Breast epithelium (tissue), 4 donors: ENCODE measurements at places on chromosomes 3 and 15. TPM values are rescaled to one million over a fixed set of nuclear protein-coding genes. Genes with fewer than 3 reads are reported as not detected.

DNA sequence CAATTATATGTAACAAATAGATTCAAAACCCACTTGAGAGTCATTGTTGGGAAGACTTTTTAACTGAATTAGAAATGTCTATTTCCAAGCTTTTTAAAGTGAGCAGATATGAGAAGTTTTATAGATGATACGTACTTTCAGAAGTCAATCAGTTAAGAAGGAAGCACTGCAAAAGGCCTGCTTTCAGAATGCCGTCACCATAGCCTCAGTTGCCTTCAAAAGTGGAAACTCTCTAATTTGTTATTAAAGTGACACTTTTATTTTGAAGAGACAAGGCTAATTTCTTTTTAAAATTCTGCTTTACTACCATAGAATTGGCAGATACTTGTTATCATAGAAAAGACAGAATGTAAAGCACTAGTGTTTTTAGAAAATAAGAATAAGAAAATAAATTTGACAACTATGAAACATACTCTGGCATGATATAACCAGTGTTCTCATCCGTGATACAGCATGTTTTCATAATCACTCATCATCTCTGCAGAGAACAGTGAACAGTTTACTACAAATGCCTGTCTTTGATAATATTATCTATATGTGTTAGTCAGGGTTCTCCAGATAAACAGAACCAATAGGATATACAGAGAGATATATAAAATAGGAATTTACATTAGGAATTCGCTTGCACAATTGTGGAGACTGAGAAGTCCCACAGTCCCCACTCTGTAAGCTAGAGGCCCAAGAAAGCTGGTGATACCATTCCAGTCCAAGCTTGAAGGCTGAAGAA, 7.0 kb upstream of the PLD1 start:
- DNase-seq: no peak

Gene SERPINI2
- total RNA-seq: 1.6 TPM

Gene PEX11A
- total RNA-seq: 64.2 TPM

Gene TLR9
- 0.29 TPM for total RNA-seq

Gene NME9
- 0.98 TPM for total RNA-seq

DNA sequence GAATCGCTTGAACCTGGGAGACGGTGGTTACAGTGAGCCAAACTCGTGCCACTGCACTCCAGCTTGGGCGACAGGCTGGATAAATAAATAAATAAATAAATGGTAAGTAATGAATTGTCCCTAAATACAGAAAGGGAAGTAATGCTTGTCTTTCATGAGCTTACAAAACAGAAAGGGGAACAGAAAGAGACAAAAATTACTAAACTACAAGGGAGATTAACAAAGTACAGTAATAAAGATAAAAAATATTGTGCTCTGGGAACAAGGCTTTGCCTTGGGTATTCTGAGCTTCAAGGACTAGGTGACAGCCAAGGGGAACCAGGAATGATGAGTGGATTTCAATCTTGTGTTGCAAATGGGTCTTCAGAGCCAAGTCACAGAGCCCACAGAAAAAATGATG, 9.2 kb upstream of the HLTF start:
- DNase-seq: no peak
